ENCODE measurements at places on chromosomes 3 and 15. TPM values are rescaled to one million over a fixed set of nuclear protein-coding genes. Genes with fewer than 3 reads are reported as not detected.

Gene RAB6B
- total RNA-seq, result 3.3 TPM

Gene CLDN11
- total RNA-seq, result not detected

Gene NEK10
- 0.35 TPM for total RNA-seq

Gene MRAS
- total RNA-seq, result not detected

Gene TPRG1
- 8.7 TPM for total RNA-seq

Gene MESP2
- not detected for total RNA-seq

Gene CPNE9
- total RNA-seq, result 0.33 TPM

Gene RNF13
- 37.2 TPM for total RNA-seq

Gene PPP1R14D
- not detected for total RNA-seq

Gene SLC2A2
- not detected for total RNA-seq

Gene SPSB4
- total RNA-seq, result not detected

Gene TRAIP
- total RNA-seq, result 19.3 TPM

Gene COL6A5
- 0.05 TPM for total RNA-seq

Gene GOLGA6B
- not detected for total RNA-seq

Gene WDR76
- 72.2 TPM for total RNA-seq

Gene DPH3
- 16.7 TPM for total RNA-seq

Gene LRRC31
- not detected for total RNA-seq

Gene GNAI2
- 493 TPM for total RNA-seq

Gene MOBP
- not detected for total RNA-seq

Gene C3orf85
- total RNA-seq, result not detected

Gene GRM2
- total RNA-seq, result 1.7 TPM

Gene ACTRT3
- 0.58 TPM for total RNA-seq

Gene CYP19A1
- not detected for total RNA-seq

Gene FOXL2NB
- total RNA-seq, result not detected

Gene MYRIP
- total RNA-seq, result not detected

Gene CHRNA5
- 3.1 TPM for total RNA-seq

Gene SLC28A2
- not detected for total RNA-seq

Gene CFAP20DC
- 1.4 TPM for total RNA-seq

Gene MEGF11
- not detected for total RNA-seq

Gene UPK1B
- not detected for total RNA-seq

Gene P2RY14
- total RNA-seq, result 1.4 TPM

Gene TMEM212
- not detected for total RNA-seq

All from activated CD4-positive, alpha-beta memory T cell treated with anti-CD3 and anti-CD28 coated beads, Interleukin-2, amount 10 ng/mL, durations not matched to agents 7 days and 5 days (primary cell).